Activated T-helper 17 cell treated with anti-CD3 and anti-CD28 coated beads, Interleukin-2, amount 50 U/mL, for 72 hours (primary cell): ENCODE measurements at places on chromosomes 1 and 21. TPM values are rescaled to one million over a fixed set of nuclear protein-coding genes. Genes with fewer than 3 reads are reported as not detected.

The ALX3 gene
- total RNA-seq: not detected

The PADI3 gene
- total RNA-seq: not detected

The C21orf91 gene
- total RNA-seq: 23.2 TPM

The VTCN1 gene
- total RNA-seq: not detected

The GRHL3 gene
- not detected for total RNA-seq

The SPRR5 gene
- total RNA-seq: not detected

The BRINP3 gene
- not detected for total RNA-seq

The HSF2BP gene
- 0.50 TPM for total RNA-seq

The RAB7B gene
- total RNA-seq: not detected

The THEM5 gene
- not detected for total RNA-seq

The FCGR2B gene
- total RNA-seq: not detected

The CDK18 gene
- 3.0 TPM for total RNA-seq

The KPRP gene
- not detected for total RNA-seq

The KIAA1614 gene
- 0.19 TPM for total RNA-seq

GRCh38 chr1:27633298-27633610 is 1.7 kb downstream of the FGR start:
- no peak for ATAC-seq

GRCh38 chr1:56867491-56867890 is 12.9 kb downstream of the C8A start:
- no peak for ATAC-seq

DNA sequence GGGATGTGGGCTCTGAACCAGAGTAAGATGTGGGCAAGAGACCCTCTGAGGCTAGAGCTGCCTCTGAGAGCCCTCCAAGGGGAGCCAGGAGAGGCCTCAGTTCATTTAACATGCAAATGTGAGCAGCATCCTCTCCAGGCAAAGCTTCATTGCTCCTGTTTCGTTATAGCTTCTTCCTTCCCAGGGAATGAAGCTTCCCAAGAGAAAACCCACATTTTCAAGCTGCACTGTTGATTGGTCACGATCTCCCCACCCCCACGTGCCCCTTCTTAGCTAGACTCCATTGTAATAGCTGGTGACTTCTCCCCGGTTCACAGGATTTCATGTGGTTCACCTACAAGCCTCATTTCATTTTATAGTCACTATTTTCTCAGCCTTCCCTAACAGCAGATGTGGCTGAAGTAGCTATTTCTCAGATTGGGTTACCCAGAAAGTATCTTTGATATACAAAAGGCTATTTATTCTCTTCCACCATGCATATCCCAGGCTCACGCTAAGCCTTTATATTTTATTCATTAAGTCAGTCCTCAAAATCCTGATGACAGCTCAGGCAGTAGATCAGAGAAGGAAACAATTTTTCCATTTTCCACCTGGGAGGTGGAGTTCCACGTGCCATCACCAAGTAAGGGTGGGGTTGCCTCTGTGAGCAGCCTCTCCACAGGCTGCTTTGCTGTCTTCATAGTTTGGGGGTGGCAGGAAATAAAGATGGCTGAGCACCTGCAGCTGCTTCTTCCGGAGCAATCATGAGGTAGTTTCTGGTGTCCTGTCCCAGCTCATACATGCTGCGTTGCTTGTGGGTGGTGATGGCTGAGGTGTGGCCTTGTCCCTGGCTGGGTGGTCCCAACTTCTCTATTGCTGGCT is 178.3 kb upstream of the RAB4A start:
- ATAC-seq: no peak

GRCh38 chr1:223711173-223711572 is 1.2 kb upstream of the CAPN2 start:
- ATAC-seq: no peak

GRCh38 chr1:39422614-39423013 is 68.8 kb upstream of the BMP8A start:
- peak; percentile 82 for ATAC-seq

GRCh38 chr1:81155131-81155530 is 645.6 kb upstream of the ADGRL2 start:
- no peak for ATAC-seq

DNA sequence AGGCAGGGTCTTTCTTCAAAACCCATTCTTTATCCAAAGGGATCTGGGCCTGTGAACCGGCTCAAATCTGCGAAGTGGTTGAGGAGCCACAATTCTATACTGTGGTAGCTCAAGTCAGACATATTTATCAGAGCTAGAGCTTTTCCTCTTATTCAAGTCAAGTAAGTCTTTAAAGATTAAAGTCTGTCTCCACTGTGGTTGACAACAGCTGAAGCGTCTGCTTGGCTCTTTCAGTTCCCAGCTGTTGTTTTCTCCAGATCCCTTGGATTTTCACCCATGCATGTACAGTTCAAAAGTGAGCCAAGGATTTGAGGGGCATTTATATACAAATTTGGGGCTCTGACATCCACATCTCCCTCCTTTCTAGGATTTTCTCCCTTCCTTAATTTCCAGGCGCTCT is 66.9 kb downstream of the C1orf185 start:
- ATAC-seq: no peak

DNA sequence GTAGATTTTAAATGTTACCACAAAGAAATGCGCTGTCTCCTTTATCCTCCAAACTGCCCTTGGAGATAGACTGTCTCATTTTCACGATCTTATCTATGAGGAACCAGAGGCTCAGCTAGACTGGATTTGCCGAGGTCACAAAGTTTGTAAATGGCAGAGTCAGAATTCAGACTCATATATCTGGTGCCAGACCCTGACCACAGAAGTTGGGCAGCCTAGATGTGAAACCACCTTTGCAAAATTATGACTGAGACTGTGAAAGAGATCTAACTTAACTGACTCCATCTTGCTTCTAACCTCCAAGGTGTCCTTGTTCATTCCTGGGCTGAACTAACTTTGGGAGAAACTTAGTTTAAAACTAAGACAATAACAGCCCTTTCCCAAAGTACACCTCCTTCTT is 14.1 kb downstream of the CNR2 start:
- ATAC-seq: peak; percentile 67

DNA sequence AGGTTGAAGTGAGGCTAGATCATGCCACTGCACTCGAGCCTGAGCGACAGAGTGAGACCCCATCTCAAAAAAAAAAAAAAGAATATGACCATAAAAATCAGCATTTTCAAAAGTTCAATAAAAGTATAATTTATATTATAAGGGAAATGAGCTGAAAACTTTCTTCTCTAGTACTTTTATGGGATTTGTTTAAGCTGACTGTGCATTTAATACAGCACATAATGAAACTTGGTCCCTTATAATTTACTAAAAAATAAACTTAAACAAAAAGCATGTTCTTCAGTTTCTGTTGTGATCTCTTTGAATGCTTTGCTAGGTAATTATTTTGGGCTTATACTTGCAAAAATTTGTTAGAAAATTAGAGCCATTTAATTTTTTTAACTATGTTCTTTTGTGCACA is 77.8 kb downstream of the NCAM2 start:
- ATAC-seq: no peak

GRCh38 chr21:38804789-38805327 is 871 bp upstream of the ETS2 start:
- ATAC-seq: peak; percentile 71

- ATAC-seq: no peak
Observed at GRCh38 chr1:35500439-35500838, 56.8 kb downstream of the KIAA0319L start.

GRCh38 chr1:192835116-192835515 is 26.3 kb downstream of the RGS2 start:
- no peak for ATAC-seq

DNA sequence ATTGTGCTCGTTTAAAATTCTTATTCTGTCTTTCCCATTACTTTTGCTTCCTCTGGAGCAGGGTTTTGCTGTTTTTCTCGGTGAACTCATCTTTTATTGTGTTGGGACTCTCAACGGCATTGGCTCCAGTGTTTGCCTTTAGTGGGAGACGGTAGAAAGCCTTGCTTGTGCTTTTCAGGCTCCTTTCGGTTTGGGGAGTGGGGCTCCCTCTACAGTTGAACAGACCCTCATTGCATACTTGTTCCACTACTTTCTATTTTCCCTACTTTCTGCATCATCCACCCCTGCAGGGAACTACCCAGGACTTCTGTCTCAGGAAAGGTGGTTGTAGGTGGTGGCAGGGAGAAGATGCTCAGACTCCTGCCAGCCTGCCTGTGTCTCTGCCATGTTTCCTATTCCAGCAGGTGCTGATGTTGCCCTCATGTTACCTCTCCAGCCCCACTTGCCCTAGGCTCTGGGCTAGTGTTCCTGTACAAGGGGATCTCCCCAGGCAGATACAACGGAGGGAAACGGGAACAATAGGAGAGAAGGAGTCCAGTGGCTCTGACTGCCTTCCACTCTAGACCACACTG is 68.5 kb upstream of the ZBTB18 start:
- ATAC-seq: no peak

DNA sequence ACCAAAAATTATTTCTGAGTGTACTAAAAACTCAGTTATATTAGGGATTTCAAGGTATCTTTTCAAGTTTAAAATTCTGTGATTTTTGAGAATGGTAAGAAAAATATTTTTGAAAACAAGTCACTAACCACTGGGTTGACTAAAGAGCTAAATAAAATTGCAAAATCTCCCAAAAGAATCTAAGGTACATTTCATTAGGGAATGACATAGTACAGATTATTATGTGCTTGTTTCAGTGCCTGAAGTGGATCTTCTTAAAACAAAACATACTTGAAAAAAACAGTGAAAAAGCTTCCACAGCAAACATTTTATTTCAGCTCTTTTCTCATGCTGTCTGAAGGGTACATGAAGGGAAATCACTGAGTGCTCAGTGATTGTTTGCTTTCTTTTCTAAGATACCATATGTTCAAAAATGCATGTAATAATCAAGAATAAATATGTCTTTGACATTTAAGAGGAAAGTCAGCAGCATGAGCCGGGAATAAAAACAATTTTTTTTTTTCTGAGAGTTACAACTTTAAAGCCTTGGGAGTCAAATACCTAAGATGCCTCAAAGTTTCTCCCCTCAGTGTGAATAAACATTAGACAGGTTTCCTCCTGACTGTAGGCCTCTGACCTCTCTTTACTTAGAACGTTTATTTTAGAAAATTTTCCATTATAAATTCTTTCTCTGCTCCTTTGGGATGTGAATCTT is 200.7 kb downstream of the KCNT2 start:
- ATAC-seq: no peak

DNA sequence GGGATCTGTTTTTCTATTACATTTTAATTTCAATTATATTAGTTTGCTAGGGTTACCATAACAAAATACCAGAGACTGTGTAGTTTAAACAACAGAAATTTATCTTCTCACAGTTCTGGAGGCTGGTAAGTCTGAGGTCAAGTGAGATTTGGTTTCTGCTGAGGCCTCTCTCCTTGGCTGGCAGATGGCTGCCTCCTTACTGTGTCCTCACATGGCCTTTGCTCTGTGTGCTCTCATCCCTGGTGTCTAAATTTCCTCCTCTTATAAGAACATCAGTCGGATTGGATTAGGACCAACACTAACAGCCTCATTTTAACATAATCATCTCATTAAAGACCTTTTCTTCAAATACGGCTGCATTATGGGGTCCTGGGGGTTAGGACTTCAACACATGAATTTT is 195.2 kb upstream of the CHODL start:
- ATAC-seq: no peak

- ATAC-seq: no peak
Observed at GRCh38 chr21:44456214-44456914, 1.1 kb downstream of the LRRC3 start.

DNA sequence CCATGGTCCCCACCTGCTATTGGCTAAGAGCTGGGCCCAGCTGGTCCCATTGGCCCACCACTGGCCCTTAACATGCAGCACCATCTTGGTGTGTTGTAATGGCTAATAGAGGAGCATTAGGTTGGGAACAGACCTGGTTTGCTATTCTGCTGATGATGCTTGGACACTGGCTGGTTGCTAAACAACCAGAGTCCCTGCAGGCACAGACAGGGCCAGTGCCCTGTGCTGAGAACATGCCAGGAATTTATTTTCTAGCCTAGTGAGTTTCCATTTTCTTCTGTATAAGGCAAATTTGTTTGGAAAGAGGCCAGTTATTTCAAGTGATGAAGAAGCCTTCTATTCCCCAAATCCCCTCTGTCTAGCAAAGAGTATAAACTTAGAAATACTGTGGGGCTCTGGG is 42.9 kb upstream of the TDRD10 start:
- ATAC-seq: no peak

DNA sequence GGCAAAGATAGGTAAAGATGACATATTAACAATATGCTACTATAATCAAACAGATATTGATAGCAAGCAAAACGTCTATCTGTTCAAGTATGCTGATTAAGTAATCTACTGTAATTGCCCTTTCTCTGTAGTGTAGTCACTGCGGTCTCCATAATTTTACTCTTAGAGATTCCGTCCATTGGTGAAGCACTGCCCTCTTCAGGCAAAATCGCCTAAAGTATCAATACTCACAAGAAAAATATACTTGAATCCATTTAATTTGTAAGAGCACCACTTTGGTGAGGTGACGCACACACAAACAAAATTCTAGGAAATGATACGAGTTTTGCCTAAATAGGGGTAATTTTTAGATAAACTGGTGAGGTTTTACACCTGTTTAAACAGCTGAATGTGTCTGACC is 434.6 kb upstream of the CHRM3 start:
- ATAC-seq: no peak

GRCh38 chr1:214570442-214570841 is 19.0 kb upstream of the PTPN14 start:
- ATAC-seq: no peak

- ATAC-seq: peak; percentile 92
Observed at GRCh38 chr1:25232866-25233784, 823 bp upstream of the SYF2 start.

DNA sequence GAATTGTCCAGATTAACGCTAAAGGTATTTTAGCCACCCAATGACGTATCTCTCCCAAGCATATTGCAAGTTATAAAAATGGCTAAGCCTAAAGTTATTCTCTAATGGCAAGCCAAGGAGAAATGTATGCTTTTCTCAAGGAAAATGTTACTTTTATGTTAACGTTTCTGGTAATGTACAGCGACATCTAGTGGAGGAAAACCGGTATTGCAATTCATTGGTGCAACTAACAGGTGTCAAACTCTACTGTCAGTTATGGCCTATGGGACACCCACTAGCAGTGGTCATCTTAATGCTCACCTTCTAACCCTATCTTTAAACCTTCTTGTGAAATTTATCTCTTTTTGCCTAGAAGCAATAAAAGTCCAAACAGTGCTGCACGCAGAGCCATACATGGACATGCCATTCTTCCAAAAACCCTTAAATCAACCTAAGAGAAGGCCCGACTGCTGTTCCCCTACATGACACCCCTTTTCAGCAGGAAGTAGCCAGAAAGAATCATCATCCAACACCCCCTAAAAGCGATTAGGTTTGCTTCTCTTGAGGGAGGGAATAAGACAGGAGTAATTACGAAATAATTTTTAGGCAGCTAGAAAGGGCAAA is 68.7 kb upstream of the LRIF1 start:
- ATAC-seq: no peak

DNA sequence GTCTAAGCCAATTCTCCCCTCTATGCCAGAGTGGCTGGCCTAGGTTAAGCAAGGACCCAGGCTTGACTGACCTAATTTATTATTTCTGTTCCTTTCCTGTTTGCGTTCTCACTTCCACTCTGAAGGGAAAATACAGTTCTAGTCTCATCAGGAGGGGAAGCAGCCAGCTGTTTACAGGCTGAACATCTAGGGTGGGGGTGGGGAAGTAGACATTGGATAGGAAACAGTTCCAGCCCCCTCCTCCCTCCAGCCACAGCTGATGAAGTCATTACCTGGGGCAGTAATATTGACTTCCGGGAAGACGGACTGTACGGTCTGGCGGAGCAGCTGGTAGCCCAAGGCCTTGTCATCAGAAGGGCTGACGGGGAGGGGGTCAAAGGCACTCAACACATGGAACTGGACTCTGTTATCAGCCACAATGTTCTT is 17.6 kb downstream of the PM20D1 start:
- no peak for ATAC-seq

- no peak for ATAC-seq
Observed at GRCh38 chr1:20998826-20999225, 177.9 kb downstream of the EIF4G3 start.

- no peak for ATAC-seq
Observed at GRCh38 chr1:108585313-108585712, 25.4 kb downstream of the EEIG2 start.
